ENCODE measurements at places on chromosomes 3 and 15.

DNA sequence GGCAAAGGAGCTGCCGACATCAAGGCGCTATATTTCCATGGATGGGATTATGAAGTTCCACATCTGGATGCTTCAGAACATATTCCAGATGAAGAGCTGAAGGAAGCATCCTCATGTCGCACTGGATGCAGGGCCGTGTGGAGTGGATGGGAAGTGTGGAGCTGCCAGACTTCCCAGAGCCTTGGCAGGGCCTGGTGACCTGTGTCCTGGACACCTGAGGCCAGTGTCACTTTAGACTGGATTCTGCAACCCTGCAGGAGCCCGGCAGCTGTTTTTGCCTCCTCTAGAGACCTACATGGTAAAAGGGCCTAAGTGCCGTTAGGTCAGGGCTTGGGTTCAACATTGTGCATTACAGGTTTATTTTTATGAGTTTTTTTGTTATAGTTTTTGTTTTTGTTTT, 11.3 kb upstream of the XYLB start:
- DNase-seq, result no peak

GRCh38 chr15:71666763-71667620, 143.4 kb upstream of the NR2E3 start:
- no peak for DNase-seq

DNA sequence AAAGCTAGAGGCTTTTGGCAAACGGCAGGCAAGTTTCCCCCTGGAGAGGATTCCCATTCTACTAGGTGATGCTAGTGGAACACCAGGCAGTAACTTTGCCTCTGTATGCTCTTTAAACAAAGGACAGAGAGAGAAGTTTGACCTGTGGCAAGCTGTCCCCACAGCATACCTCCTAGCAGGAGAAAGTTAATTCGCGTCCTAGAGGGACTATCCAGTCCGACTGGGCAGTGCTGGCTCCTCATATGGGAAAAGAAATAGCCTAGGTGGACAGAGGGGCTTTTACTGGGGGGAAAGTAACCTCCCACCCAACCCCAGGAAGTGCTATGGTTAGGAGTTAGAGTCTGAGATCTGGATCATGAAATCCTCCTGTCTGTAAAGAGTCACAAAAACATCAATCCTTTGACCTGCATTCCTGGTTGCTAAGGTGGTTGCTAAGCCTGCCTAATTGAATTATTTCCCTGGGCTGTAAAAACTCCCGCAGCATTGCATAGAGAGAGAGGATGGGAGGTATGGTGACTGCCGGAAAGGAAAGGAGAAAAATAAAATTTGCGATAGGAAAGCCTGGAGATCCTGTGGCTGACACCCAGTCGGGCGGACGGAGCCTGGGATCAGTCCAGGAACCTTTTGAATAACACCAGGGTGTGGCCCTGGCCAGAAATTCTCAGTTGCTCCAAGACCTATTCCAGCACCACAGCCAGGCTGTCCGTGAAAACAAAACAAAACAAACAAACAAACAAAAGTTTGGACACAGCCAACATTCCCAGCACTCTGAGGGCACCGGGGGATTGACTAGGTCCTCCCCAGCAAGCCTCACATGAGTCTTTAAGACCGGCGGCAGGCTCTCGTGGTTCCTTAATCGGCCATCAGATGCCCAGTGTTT, 67.7 kb upstream of the ATP11B start:
- no peak for DNase-seq

DNA sequence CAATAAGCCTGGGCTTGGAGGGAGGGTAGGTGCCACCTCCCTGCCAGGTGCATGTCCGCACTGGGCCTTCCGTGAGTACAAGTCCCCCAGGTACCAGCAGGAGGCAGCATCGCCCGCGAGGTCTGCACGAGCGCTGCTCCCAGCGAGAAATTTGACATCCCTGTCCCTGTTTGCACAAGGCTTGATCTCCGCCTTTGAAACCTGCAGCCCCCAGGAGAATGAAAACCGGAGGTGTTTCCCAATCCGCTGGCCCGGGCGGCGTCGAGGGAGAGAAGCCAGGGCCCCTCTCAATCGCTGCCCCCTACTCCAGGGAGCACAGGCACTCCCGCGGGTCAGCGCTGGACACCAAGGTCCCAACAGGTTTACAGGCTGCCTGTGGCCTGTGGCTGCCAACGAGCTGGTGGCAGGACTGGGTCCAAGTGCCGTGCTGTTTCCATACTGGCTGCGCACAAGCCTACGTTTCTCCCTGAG, 961 bp downstream of the HAPLN3 start:
- peak; percentile 88 for DNase-seq

GRCh38 chr3:139518926-139519842, 20.4 kb downstream of the RBP1 start:
- no peak for DNase-seq

DNA sequence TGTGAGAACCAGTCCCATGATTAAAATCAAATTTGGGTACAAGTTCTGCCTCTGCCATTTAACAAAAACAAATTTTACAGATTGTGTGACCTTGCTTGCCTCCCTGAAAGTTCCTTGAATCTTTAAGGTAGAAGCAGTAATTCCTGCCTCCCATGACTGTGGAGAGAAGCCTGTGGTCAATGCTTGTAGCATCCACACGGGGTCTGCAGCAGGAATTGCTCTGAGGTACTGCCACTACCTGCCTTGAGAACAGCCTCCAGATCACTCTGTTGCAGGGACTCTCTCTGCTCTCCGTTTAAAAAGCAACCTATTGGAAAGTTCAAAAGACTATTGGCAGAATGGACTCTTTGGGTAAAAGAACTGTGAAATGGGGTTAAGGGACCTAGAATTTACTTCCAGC, 75.9 kb downstream of the SST start:
- no peak for DNase-seq

GRCh38 chr15:35383506-35383905, 162.5 kb downstream of the DPH6 start:
- DNase-seq, result no peak

GRCh38 chr15:76084256-76084655, 24.5 kb downstream of the TMEM266 start:
- no peak for DNase-seq

- DNase-seq, result no peak
Measured at GRCh38 chr3:160935413-160936095, 169.6 kb downstream of the B3GALNT1 start.

- no peak for DNase-seq
Measured at GRCh38 chr3:133573629-133574194, at the start of gene CDV3. TSS of gene CDV3 (plus strand) at chr3:133573686. CDS start at chr3:133574045, 359 bp downstream.

DNA sequence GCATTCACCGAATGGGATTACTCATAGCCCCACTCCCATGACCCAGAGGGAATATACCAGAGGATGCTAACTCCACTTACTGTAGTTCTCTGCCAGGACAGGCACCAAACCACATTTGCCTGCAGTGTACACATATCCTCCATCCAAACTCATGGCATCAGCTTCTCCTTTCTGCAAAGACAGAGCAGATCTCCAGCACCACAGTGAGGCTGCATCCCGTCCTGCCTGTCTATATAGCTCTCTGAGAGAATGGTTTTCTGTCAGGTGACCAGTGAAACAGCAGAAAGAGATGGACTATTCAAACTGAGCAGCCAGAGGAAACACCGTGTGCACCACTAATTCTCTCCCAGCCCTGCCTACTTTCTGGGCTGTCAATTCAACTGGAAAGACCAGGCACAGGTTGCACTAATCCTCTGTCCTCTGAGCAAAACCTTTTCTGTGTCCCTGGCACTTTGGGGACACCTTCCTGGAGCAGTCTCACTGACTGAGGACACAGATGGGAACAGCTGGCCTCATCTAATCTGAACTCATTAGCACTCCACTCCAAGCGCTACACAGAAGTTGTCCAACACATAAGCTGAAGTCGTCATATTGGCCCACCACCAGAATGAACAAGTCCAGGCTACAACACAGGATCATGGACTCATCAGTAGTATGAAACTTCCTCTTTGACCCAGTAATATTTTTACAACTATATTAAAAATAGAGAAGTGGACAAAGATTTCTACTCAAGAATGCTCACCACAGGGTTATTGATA, 17.3 kb downstream of the LTF start:
- DNase-seq, result no peak

- no peak for DNase-seq
Measured at GRCh38 chr3:117398141-117398899, 688.7 kb downstream of the TUSC7 start.

DNA sequence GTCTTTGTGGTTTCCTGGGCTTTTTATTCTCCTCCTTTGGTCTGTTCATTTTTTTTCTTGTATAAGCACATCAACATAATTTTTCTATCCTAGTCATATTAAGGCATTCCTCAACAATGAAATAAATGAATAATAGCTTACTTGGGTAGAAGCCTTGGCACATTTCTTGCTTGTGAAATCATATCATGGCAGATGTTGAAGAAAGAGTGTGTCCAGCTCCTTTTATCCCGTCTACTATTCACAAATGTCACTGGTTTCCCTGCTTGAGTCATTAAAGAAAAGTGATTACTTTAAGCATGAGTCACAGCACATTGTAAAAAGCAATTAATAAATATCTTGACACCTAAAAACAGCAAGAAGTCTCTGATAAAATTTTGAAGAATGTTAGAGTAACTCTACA, 42.1 kb downstream of the MINAR1 start:
- no peak for DNase-seq

DNA sequence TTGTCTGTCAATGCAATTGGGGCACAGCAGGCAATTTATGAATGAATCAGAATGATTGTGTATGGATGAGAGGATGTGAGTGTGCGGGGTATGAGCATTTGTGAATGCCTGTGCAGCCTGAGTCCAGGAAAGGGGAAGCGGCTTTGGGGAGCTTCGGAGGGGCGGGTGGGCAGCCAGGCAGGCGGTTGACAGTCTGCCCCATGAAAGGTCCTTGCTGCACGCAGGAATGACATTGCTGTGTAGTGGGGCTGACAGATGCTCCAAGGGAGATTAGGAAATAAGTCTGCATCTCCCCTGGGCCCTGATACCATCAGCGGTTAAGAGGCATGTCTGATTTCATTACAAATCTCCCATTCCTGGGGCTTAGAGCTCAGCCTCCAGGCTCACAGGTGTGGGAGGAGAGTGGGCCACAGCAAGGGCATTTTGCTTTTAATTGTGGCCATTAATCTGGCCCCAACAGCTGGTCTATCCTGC, 26.4 kb upstream of the TSPAN3 start:
- no peak for DNase-seq

DNA sequence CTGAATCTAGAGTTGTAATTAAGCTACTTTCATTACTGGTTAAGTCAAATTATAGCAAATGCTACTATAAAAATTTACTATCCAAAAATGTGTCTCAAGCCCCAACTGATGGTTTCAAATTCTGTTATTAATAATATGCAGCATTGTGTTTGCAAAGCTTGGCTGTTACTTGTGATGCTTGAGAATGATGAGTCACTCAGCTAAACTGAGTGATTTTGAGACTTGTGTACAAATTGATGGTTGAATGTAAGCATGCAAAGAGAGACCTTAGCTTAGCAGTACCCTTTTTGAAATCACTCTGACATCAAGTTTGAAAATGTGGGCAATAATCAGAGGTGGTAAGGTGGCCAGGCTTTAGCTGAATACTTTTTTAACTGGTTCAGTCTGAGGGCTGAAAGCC, 27.6 kb downstream of the OPA1 start:
- DNase-seq, result no peak

- no peak for DNase-seq
Measured at GRCh38 chr15:47963265-47963664, 157.5 kb upstream of the SLC24A5 start.

DNA sequence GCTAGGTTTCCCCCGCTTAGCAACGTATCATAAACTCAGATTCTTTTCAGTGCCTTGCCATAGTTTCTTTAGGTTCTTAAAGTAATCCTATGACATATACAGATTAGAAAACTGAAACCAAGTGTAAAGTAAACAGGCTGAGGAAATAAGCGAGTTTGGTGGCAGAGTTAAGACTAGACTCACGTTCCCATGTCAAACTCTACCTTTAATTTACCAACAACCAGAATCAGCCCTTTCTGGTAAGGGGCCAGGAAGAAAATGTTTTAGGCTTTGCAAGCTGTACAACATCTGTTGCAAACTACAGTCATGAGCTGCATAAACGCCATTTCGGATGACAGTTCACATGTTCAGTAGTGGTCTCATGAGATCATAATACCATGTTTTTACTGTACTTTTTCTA, 128.0 kb upstream of the PRICKLE2 start:
- DNase-seq, result no peak

- no peak for DNase-seq
Measured at GRCh38 chr3:170751899-170752293, 118.1 kb downstream of the RPL22L1 start.

GRCh38 chr3:152031321-152031720, 157.9 kb downstream of the SUCNR1 start:
- DNase-seq, result no peak

- peak; percentile 22 for DNase-seq
Measured at GRCh38 chr3:197791892-197792647, 1.0 kb downstream of the LRCH3 start.

- DNase-seq, result no peak
Measured at GRCh38 chr3:113034011-113034410, 43.2 kb downstream of the GTPBP8 start.

GRCh38 chr3:190718097-190718496, 144.4 kb downstream of the GMNC start:
- no peak for DNase-seq

DNA sequence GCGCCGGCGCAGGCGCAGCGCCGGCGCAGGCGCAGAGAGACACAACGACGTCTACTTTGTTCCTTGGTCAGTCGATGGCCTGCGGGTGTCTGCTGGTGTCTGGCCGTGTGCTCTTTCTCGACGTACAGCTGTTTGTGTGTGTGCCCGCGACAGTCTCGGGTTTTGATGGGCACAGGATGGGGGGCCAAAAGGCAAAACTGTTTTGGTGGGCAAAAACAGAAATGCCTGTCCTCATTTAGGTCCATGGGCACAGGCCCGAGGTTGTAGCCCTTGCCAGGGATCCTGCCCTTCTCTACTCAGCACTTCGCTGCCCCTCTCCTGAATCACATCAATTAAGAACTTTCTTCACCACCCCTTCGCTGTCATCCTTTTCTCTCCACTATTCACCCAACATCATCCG, 184.8 kb upstream of the CHL1 start:
- no peak for DNase-seq

GRCh38 chr3:170536712-170537111, 49.2 kb downstream of the SLC7A14 start:
- DNase-seq, result no peak

- DNase-seq, result no peak
Measured at GRCh38 chr3:110378481-110378880, 693.1 kb upstream of the NECTIN3 start.

GRCh38 chr3:160622263-160623045, 54.5 kb upstream of the ARL14 start:
- no peak for DNase-seq

DNA sequence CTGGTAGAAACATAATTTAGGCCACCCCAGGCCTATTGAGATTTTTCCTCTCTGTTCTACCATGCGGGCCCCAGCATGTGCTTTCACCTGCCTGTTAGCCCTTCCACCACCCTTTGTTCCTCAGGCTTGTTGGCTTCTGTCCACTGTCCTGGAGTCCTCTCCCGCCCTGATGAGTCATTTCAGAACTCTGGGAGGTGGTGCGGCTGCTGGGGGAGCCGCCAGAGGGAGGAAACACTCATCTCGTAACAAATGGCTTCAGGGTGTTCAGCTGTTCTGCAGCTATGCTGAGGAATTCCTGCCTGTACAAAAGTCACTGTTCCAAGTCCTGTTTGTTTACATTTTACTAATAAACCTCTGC, 36.3 kb downstream of the LRTM1 start:
- no peak for DNase-seq

GRCh38 chr3:24951180-24951579, 456.5 kb upstream of the THRB start:
- no peak for DNase-seq

All from T-helper 1 cell (primary cell).